NCI-H2081 treated with DMSO at 0.1 percent for 48 hours (cell line): ENCODE measurements at places on chromosomes 12 and 14.

DNA sequence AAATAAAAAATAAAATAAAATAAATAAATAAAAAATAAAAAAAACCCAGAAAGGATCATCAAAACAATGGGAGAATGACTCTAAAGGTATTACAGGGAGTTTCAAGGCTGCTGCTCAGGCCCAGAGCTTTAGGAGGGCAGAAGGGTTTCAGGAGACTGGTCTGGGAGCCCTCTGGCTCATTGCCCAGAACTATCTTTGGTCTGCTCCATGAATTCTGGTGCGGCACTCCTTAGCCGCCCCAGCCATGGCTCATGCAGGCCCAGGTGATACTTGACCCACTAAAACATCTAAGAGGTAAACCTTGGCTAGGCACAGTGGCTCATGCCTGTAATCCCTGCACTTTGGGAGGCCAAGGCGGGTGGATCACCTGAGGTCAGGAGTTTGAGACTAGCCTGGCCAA, 14.7 kb upstream of the TMED10 start:
- no peak for DNase-seq

DNA sequence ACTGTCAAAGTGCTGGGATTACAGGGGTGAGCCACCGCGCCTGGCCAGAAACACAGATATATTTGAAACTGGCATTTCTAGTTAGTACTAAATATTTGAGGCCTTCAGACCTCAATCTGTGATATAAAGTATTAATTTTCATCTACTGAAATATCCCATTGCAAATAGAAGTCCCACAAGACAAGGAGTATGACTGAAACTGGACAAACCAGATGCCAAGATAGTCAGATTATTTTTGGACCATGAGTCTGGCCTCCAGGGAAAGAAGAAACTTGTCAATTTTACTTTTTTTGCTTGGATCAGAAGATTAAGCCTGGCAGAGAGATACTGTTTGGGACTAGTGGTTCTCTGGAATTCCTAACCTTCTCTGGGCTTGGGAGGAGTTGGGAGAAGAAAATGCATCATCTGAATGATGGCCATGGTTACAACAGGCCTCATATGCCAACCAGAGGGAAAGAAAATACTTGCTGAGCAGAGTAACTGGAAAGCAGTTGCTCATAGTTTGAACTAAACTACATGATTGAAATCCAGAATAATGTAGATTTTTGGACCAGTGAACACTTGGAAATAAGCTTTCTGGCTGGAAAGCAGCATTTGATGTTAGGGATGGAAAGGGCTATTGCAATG, 2.9 kb upstream of the SMOC1 start:
- no peak for DNase-seq

- no peak for DNase-seq
Observed at GRCh38 chr14:57413849-57414248, 23.5 kb downstream of the NAA30 start.

GRCh38 chr14:74437496-74438053, 11.6 kb upstream of the SYNDIG1L start:
- DNase-seq: no peak

DNA sequence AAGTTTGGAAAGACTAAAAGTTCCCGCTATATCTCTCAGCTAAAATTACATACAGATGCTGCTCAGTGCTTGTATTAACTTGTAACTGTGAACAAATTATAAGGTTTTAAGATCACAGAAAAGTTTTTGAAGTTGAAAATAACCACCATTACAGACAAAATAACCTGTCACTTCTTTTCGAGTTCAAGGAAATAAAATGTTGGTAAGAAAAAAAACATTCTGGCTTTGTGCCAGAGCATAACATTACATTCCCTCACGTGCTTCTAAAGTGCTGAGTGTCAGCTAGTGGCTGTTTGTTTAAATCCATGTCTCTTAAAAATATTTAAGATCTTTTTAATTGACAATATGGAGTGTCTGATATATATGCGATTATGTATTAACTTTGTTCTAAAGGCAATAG, 27.2 kb upstream of the ADAMTS20 start:
- no peak for DNase-seq

DNA sequence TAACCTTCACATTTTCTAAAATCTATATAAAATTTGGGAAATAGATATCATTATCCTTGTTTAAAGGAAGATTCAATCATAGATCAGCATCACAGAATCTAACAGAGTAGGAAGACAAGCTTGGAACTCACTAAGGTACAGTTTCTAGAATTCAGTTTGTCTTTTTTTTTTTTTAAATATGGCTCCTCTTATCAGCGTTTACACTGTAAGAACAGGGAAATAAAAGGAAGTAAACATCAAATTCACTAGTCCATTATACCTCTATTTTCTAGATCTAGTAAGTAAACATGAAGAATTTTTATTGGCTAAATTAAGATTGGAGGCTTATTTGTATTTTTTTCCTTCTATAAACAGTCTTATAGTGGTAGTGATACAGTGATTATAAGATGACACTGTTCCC, 144.9 kb downstream of the LRIG3 start:
- DNase-seq: no peak
